Activated CD4-positive, alpha-beta T cell treated with anti-CD3 and anti-CD28 coated beads, Interleukin-2, amount 10 ng/mL, durations not matched to agents 7 days and 5 days (primary cell): ENCODE measurements at places on chromosomes 13 and 19.

- DNase-seq, result no peak
Observed at GRCh38 chr19:57841122-57841763, 8.4 kb upstream of the ZNF587 start.

DNA sequence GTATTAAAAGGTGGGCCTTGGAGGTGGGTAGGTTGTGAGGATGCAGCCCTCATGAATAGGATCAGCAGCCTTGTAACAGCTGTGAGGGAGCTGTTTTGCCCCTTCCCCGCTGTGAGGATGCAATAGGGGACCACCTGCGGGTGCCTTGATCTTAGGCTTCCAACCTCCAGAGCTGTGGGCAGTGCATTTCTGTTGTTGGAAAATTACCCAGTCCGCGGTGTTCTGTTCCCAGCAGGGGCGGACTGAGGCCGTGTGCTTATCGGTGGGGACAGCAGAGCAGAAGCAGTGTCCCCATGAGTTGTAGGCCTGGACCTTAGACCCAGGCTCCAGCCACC, 54.8 kb upstream of the TEX29 start:
- no peak for DNase-seq

DNA sequence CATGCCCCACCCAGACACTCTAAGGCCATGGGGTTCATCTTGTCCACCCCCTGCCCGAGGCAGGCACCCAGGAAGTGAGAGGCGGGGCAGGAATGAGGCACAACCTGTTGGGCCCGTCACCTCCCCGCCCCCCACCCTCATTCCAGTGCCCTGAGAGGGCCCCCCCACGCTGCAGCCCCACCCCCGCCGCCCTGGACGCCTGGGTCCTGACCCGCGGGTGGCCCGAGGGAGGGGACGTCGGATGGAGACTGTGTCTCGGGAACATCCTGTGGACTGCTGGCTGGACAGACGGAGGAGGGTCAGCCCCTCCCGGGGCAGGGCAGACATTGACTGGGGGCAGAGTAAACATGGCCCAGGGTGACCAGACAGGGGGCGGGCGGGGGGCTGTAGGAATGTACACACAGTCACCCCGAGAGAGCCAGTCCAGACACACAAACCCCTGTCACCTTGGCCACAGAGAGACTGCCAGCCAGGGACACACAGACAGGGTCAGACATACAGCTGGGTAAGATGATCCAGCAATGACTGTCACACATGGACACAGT, 7.4 kb upstream of the JUNB start:
- DNase-seq, result no peak

DNA sequence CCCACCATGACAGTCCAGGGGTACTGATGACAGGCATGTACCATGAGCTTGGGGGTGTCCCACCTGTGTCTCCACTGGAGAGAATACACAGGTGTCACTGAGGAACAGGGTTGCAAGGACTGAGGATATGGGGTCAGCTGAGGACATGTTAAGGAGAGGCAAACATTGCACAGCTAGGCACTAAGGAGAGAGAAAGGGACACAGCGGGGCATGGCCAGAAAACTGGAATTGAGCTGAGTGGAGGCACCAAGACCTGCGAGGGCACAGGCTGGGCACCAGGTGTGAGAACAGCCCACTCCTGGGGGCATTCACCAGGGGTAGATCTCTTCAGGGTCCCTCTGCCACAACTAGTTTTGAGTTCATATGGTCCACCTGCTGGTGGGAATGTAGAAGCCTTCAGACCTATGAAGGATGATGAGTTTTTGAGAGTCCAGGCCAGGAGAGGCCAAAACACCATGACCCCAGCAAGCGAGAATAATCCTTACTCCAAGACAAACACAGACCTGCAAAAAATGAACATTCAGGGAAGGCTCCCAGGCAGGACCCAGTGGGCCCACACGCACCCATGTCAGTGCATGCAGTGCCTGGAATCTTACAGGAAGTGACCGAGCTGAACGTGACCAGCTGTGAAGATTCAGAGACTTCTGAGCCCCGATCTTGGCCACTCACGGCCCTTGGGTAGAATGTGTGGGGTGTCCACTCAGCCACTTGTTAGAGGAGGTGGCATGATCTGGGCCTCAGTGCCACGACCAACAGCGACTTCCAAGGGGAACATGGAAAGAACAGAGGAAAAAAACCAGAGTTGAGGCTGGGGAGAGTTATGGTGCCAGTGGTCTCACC, 1.4 kb upstream of the ZNF584 start:
- no peak for DNase-seq

DNA sequence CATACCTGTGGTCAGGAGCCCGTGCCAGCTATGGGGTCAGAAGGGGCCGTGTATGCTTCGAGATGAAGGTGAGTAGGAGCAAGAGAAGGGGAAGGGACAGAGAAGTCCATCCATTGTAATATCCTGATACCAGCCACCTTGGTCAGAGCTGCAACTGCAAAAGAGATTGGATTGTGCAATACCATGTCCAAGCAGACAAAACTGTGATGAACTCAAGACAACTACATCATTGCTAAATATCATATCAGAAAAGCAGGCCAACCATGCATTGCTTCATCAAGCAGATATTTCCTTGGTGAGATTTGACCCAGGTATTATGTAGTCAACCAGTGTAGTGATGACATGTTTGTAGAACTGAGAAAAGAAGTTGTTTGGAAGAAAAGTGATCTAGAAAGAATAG, 12.1 kb downstream of the HNRNPUL1 start:
- no peak for DNase-seq

- DNase-seq, result no peak
Observed at GRCh38 chr19:52492994-52493470, 34.4 kb upstream of the ZNF808 start.

- DNase-seq, result no peak
Observed at GRCh38 chr13:44769686-44770085, 193.6 kb upstream of the TSC22D1 start.

GRCh38 chr19:40594657-40595091, 6.5 kb upstream of the LTBP4 start:
- no peak for DNase-seq
